ENCODE measurements at places on chromosomes 2 and 18.

DNA sequence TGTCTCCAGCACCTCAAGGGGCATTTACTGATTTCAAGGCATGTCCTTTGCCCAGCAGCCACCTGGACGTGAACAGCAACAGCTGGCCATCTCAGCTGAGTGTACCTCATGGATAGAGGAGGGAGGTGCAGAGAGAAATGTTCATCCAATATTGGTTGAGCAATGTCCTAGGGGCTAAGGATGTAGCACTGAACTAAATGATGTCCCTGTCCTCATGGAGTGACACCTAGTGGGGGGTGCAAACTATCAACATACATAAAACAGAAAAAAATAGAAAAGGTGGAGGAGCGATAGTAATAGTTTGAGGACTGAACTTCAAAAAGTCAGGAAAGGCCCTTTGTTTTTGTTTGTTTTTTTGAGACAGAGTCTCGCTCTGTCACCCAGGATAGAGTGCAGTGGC lies 4.8 kb upstream of the UGGT1 start:
- DNase-seq = no peak

DNA sequence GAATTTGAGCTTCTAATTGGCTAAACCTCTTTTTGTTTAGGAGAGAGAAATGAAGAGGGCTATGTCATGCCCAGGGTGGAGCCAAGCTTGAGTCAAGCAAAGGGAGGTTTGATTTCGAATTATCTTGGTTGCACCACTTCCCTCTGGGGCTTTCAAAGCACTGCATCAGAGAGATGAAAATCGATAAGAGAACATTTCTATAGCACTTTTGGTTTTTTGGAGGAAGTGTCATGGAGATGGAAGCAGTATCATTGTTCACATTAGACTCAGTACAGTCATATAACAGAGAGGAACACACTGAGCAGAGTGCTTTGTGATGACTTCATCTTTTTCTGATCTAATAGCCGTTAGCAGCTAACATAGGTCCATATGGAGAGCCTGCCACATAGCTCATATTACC lies 120.3 kb upstream of the UXS1 start:
- DNase-seq = no peak

GRCh38 chr2:5692561-5693286 lies 540 bp downstream of the SOX11 start:
- no peak for DNase-seq

GRCh38 chr2:226790011-226790410 lies 9.6 kb downstream of the IRS1 start:
- DNase-seq = no peak

- DNase-seq = no peak
Observed at GRCh38 chr18:46158499-46158898, 54.3 kb downstream of the HAUS1 start.

Data from urothelium cell line (cell line).